Right renal pelvis (tissue), 4 donors: ENCODE measurements at places on chromosomes 12 and 14. TPM values are rescaled to one million over a fixed set of nuclear protein-coding genes. Genes with fewer than 3 reads are reported as not detected.

DNA sequence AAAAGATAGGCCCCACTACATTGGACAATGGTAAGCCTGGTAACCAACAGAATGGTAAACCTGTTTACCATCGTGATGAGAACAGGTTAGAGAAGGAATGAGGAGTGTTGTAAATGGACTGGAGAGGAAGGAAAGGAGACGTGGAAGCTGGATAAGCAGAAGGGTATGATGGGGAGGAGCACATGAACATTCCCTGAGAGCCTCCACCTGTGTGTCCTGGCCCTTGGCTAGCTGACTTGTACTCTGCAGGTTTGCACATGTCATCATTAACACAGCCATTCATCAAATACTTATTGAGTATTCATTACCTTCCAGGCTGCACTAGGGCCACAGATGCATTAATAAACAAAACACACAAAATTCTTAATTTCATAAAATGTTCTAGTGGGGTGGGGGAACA is 4.3 kb upstream of the IL26 start:
- no peak for DNase-seq

GRCh38 chr12:32486158-32486557 is 86.8 kb downstream of the FGD4 start:
- no peak for DNase-seq

FNTB gene
- polyA plus RNA-seq = 26.1 TPM

FAM186B gene
- 1.1 TPM for polyA plus RNA-seq

KLHDC1 gene
- polyA plus RNA-seq = 6.6 TPM

- DNase-seq = no peak
These were observed 214.9 kb downstream of the CNTN1 start for GRCh38 chr12:40907115-40907527.

SLC6A12 gene
- 14.1 TPM for polyA plus RNA-seq

GRCh38 chr12:3795492-3796133 is 42.7 kb upstream of the CRACR2A start:
- DNase-seq = peak; percentile 22

IFNG-AS1 gene
- not detected for polyA plus RNA-seq

DNA sequence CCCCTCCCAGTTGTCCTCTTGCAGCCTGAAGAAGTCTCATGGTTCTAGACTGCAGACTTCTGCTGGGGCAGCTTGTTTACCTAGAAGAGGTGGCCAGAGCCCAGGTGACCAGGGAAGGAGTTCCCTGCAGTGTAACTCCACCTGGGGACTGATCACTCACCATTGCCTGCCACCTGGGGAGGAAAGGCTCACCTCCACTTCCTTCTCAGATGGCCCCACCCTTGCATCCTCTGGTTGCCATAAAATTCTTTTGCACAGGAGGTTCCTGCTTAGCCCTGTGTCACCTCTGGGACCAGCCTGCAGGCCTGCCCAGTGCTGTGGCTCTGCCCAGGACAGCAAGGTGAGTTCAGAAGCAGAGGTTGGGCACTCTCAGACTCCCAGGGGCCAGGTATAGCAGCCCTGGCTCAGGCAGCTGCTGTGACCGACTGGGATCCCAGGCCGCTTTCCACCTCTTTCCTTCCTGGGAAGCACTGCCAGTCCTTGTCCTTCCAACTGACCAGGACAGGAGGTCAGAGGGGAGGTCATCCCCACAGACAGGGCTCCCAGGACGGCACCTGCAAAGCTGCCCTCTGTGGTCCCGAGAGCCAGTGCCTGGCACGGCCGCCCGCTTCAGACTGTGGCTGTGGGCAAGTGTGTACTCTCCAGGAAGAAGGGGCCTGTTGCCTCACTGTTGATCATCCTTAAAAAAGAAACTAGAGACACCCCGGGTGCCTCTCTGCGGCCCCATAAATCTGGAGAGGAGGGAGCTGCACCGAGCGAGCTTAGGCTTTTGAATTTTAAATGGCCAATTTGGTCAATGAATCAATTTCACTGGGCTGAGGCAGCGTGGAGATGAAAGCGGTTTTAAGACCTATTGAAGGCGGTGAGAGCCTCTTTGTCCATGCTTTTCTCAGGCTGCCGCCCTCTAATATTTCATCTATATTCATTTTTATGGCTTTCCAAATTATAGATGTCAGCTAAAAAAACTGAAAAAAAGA is 79.5 kb upstream of the C14orf180 start:
- no peak for DNase-seq

GRCh38 chr12:52306731-52307130 is 14.5 kb downstream of the KRT83 start:
- DNase-seq = no peak

GRCh38 chr12:32507942-32508320 is 108.6 kb downstream of the FGD4 start:
- DNase-seq = no peak

DNA sequence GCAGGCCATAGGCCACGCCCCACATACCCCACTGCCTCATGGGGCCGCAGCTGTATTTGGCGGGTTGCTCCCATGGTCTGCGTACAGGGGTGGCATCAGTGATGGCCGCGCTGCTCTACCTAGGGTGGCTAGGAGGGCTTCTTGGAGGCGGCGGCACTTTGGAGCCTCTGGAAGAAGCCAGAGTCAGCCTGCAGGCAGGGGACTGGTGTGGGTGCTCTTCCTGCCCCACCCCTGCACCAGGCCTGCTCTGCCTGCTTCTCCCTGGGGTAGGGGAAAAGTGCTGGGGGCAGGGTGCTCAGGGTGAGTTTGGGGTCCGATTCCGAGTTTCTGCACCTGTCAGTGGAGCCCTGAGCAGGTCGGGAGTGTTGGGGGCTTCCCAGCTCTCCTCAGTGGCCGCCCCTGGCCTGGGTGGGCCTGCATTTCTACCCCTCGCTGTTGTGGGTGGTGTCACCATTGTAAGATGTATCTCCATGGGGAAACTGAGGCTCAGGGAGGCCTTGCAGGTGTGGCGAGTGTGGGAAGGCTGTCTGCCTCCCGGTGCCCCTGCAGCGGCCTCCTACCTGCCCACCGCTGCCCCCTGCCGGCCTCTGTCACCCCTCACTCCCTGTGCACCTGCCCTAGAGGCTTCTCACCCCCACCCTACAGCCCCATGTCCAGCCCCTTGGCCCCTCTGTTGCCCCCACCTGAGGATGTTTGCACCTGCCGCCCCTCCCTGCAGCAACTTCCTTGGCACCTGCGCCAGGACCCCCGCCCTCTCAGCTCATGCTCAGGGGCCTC is 5.5 kb downstream of the CEP170B start:
- DNase-seq = no peak

- DNase-seq = no peak
These were observed 29.0 kb downstream of the LTBP2 start for GRCh38 chr14:74582910-74583581.

GRCh38 chr12:76583301-76583700 is 23.7 kb upstream of the OSBPL8 start:
- DNase-seq = no peak

DNA sequence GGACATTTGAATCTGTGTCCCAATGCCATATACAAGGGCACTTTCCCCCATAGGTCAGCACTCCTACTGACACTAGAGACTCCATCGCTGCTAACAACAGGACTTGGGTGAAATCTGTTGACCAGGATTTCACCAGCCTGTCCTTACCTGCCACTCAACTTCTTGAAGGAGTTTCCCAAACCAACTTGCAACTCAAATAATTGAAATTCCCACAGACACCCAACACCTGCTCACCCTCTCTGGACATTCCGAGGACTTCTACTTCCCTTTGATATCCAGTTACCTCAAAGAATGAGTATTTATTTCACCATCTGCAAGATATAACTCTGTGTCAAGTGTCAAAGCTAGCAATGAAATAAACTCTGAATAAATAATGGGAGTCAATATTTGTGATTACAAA is 44.6 kb downstream of the LLPH start:
- no peak for DNase-seq

GRCh38 chr12:65977384-65977783 is 153.1 kb downstream of the HMGA2 start:
- DNase-seq = no peak

- no peak for DNase-seq
These were observed 49.2 kb upstream of the EIF5 start for GRCh38 chr14:103284574-103285467.

GRCh38 chr12:22018860-22019259 is 27.2 kb upstream of the CMAS start:
- no peak for DNase-seq

GRCh38 chr12:22287101-22287500 is 47.4 kb downstream of the ST8SIA1 start:
- no peak for DNase-seq

DNA sequence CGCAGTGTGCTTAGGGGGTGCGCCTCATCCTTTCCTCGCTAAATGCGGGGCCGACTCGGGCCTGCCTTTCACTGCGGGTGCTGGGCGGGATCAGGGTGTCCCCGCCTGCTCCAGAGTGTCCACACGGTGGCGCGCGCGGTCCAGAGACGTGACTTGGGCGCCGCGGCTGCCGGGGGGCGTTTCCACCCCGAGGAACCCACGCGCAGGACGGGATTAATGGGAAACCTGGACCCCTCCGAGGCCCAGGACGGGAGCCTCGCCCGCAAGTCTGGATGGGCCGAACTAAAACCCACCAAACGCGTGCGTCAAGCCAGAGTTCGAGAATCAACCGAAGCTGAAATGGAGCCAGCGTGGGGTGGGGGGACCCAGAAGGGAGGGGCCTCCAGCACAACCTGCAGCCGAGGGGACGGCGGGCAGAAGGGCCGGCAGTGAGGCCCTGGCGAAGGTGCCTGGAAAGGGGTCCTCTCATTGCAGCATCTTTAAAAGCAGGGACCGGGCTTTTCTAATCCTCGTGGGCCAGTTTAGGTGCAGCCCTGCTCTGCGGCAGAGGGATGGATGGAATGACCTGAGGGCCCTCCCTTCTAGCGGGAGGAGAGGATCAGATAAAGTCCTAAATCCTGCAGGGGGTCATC is 93.3 kb downstream of the NINJ2 start:
- peak; percentile 61 for DNase-seq

CCDC196 gene
- polyA plus RNA-seq = 0.31 TPM

DNA sequence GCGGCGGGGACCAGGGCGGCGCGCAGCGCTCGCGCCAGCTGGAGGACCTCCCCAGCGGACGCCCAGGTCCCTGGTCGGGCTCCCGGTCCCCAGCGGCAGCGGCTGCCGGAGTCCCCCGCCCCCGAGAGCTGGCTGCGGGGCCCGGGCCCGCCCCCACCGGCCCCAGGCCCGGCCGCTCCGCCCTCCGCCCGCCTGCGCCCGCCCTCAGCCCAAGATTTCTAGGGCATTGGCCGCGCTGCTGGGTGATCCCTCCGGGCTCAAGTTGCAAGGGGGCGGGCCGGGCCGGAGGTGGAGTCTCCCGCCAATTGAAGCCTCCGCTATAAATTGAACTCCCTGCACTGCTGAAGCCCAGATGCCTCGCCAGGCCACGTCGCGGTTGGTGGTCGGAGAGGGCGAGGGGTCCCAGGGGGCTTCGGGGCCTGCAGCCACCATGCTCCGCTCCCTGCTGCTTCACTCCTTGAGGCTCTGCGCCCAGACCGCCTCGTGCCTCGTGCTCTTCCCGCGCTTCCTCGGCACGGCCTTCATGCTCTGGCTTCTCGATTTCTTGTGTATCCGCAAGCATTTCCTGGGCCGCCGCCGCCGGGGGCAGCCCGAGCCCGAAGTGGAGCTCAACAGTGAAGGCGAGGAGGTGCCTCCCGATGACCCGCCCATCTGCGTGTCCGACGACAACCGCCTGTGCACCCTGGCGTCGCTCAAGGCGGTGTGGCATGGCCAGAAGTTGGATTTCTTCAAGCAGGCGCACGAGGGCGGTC is at the start of gene DIO3:
TSS of gene DIO3 (plus strand) at position 351 of the 752 bp plus-strand sequence.
- DNase-seq = no peak

GPR84 gene
- polyA plus RNA-seq = 0.17 TPM

GRCh38 chr14:105067140-105067968 is 2.1 kb upstream of the GPR132 start:
- no peak for DNase-seq

DNA sequence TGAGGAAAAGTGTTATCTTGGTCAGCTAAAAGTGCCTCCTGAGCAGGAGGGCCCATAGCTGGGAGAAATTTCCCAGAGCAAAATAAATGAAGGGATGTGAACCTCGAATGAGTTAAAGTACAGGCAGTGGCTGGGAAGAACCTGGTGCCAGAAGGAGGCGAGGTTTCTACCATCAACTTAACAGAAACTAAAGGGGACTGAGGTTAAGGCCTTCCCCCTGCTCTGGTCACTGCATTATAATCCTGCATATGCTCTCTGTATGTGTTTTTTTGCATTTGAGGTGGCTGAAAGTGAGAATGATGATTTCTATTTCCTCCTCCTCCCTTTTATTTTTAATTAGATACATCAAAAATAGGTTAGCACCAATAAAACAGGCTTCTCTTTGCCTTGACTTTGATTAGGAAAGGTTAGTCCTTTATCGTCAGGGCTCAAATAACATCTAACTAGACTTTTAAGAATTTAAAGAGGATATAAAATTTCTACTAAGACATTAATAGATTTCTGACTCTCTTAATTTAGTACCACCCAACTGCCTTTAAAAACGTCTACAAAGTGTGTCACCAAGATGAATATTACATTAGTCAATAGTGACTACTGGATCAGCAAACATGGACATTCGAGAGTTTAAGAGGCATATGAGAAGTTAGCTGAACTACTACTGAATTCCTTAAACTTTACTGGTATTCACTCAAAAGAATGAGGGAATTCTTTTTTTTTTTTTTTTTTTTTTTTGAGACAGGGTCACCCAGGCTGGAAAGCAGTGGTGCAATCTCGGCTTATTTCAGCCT is 49.2 kb downstream of the GALNT4 start:
- no peak for DNase-seq

- no peak for DNase-seq
These were observed 301.6 kb downstream of the PCNX1 start for GRCh38 chr14:71208702-71209357.

DNA sequence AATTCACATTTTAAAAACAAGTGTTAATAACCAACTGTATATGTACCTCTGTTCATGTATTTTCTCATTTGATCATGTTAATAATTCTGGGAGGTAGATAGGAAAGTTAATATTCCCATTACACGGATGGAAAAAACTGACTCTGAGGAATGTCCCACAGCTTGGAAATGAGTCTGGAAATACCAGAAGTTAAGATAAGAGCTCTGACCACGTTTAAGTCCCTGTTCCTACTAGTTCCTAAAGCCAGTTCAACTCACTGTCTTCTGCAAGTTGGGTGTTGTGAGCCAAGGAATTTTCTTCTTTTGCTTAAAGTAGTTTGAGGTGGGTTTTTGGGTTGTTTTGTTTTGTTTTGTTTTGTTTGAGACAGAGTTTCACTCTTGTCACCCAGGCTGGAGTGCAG is 104.5 kb downstream of the TMEM30B start:
- no peak for DNase-seq

TAS2R42 gene
- polyA plus RNA-seq = not detected

BEGAIN gene
- 3.0 TPM for polyA plus RNA-seq

HCAR1 gene
- polyA plus RNA-seq = 3.4 TPM

GRCh38 chr12:68403711-68404110 is 71.5 kb upstream of the MDM1 start:
- no peak for DNase-seq

DNA sequence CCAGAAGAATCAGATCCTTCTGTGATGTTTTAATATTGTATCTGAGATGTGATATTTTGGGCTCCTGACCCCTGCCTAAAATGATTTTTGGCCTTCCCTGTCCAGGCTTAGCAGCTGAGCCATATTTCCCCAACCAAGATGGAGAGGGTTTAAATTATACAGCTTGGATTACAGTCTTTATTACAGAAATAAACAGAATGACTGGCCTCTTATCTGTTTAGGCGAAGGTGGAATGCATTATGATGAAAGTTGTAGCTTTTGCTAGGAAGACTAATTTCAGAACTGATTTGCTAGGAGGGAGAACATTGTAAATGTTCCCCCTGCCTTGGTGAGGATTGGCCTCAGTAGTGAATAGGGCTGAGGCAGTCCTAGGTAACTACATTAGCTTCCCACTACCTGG is 23.3 kb downstream of the BMAL2 start:
- DNase-seq = no peak

SLC10A1 gene
- polyA plus RNA-seq = 0.08 TPM

SLC4A8 gene
- polyA plus RNA-seq = 3.2 TPM
